ENCODE measurements at places on chromosomes 13 and 19.
A peak's percentile ranks its signal among the peaks of the same experiment; 100 is the strongest.

- DNase-seq = no peak
Observed at GRCh38 chr13:94234738-94235137, 244.7 kb downstream of the DCT start.

DNA sequence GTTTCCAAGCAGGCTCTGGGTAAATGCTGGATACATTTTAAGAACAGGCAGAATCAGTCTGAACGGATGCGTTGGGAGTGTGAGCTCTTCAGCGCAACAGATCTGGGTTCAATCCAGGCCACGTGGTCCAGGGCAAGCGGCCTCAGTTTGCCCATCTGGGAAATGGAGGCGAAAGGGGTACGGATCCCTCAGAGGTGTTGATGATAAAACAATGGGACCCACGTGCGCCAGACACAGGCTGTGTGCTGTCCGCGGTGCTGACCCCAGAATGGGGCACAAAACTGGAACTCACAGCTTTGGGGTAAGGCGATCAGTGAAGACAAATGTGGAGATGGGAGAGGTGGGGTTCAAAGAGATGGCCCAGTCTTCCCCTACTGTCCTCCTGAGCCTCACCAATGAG is 13.1 kb upstream of the PDE4C start:
- DNase-seq = no peak

GRCh38 chr19:33785795-33786194 is 10.9 kb upstream of the KCTD15 start:
- DNase-seq = no peak

GRCh38 chr13:79883216-79883615 is 402.3 kb downstream of the NDFIP2 start:
- no peak for DNase-seq

DNA sequence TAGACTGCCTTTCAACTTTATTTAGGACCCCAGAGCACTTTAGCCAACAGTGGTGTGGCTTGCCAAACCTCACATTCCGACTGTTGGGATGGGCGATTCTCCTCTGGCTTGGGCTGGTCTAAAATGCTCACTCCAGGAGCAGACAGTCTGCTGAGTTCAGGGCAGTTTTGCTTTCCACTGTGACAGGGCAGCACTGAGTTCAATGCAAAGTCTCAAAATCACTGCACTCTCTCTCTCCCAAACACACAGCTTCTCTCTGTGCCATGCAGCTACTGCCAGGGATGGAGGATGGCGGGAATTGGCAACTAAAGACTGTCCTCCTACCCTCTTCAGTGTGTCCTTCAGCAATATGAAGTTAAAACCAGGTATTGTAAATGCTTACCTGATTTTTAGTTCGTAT is 13.2 kb downstream of the NAPSA start:
- DNase-seq = no peak

DNA sequence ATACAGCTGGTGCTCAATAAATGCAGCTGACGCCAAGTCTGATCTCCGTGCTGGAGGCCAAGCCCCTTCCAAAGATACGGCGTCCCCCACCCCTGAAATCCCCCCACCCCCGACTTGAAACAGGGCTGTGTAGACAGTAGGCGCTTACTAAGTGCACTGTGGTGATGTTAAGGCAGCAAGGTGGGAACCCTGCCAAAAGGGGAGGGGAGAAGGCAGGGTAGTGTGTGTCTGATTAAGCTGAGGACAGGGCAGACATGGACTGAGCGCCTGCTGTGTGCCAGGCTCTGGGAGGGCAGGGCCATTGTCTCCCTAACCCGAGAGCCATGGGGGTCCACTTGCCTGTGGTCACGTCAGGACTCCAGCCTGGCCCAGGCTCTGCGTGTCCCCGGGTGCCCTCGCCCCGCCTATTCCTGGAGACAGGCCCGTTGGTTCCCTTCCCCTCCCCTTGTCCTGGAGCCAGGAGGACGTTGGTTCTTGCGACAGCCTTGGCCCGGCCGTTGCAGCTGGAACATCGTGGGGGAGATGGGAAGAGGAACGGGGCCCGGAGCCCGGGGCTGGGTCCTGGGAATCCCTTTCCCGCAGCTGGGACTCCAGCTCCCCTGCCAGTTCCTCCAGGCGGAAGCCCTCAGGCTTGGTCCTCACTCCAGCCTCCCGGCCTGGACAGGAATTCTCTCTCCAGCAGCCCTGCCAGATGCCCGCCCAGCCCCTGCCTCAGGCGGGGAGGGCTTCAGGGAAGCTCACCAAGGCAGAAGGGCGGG is 1.7 kb upstream of the ELANE start:
- DNase-seq = peak; percentile 49

GRCh38 chr13:40120781-40121180 is 465.3 kb downstream of the COG6 start:
- DNase-seq = no peak

DNA sequence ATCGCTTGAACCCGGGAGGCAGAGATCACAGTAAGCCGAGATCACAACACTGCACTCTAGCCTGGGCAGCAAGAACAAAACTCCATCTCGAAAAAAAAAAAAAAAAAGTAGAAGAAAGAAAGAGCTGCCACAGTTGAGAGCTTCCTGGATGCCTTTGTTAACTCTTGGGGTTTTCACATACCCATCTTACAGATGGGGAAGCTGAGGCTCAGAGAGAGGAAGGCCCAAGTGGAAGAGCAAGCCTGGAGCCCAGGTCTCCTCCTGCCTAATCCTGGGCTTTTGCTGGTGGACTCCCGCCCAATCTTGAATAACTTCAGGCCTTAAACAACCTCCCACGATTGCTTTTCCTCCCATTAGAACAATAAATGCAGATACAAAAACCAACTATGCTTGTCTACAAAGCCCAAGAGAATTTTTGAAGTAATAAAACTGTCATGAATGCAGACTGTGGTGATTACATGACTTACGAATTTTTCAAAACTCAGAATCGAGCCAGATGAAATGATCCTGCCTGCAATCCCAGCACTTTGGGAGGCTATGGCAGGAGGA is 41.7 kb downstream of the LTBP4 start:
- no peak for DNase-seq

DNA sequence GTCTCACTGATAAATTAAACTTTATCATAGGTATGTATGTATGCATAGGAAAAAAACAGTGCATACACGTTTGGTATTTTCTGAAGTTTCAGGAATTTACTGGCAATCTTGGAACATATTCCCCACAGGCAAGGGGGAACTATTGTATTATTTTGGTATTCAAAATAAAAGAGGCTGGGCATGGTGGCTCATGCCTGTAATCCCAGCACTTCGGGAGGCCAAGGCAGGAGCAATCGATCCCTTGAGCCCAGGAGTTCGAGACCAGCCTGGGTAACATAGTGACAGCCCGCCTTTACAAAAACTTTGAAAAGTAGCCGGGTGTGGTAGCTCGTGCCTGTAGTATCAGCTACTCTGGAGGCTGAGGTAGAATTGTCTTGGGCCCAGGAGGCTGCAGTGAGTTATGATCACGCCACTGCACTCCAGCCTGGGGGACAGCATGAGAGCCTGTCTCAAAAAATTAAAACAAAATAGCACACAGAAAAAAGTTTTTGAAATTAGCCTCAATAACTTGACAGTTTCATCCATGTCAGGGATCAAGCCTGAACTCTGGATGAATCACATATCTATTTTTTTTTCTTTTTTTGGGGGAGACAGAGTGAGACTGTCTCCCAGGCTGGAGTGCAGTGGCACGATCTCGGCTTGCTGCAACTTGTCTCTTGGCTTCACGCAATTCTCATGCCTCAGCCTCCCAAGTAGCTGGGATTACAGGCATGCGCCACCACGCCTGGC is 29.1 kb upstream of the HOMER3 start:
- DNase-seq = no peak

DNA sequence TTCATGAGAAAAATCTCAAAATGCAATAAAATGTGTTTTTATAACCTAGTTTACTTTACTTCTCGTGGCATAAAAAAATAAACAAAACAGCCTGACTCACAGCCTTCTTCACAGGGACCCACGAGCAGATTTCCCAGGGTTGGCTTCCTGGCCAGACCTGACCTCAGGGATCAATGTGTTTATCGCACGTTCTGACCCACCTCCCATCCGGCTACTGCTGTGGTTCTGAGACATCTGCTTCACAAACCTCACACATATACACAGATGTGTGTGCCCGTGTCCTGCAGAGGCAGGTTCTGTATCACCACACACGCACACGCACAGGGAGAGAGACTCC is 118.3 kb downstream of the COL4A2 start:
- DNase-seq = no peak

DNA sequence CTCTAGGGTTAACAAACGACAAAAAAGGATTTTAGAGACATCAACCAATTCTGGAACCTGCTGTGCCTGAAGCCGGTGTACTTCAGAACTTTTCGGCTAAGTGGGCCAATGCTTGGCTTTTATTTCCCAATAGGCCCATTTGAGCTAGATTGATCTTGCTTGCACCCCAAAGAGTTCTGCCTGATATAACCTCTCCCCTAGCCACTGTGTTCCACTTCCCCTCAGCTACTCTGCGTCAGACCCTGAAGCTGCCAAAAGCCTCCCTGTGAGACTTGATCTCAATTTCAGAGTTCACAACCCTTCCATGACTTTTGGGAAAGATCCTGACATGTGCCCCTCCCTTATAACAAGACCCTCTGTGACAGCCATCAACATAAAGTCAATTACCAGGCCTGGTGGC is 5.6 kb upstream of the SIGLEC14 start:
- DNase-seq = no peak

DNA sequence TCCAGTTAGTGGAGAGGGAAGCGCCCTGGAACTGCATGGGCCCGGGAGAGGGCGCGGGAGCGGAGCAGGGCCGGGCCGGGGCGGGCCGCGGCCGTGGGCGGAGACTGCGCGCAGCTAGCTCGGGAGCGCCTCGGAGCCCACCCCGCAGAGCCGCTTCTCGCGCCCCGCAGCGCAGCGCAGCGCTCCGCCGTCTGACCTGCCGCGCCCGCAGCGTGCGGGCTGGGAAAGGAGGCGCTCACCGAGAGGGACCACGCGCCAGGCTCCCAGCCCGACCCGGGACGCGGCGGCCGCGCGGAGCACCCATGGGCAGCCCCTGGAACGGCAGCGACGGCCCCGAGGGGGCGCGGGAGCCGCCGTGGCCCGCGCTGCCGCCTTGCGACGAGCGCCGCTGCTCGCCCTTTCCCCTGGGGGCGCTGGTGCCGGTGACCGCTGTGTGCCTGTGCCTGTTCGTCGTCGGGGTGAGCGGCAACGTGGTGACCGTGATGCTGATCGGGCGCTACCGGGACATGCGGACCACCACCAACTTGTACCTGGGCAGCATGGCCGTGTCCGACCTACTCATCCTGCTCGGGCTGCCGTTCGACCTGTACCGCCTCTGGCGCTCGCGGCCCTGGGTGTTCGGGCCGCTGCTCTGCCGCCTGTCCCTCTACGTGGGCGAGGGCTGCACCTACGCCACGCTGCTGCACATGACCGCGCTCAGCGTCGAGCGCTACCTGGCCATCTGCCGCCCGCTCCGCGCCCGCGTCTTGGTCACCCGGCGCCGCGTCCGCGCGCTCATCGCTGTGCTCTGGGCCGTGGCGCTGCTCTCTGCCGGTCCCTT is at the start of gene MLNR:
MLNR (plus strand) TSS at position 303 of the 820 bp plus-strand sequence; CDS start at position 303, 0 bp downstream.
- DNase-seq = no peak

- no peak for DNase-seq
Observed at GRCh38 chr19:34104557-34104956, 67.7 kb upstream of the LSM14A start.

GRCh38 chr19:47471733-47472457 is at the start of gene SLC8A2:
Gene SLC8A2 (minus strand): TSS chr19:47471893. CDS start chr19:47466403, 5,490 bp downstream.
- DNase-seq = peak; percentile 34

DNA sequence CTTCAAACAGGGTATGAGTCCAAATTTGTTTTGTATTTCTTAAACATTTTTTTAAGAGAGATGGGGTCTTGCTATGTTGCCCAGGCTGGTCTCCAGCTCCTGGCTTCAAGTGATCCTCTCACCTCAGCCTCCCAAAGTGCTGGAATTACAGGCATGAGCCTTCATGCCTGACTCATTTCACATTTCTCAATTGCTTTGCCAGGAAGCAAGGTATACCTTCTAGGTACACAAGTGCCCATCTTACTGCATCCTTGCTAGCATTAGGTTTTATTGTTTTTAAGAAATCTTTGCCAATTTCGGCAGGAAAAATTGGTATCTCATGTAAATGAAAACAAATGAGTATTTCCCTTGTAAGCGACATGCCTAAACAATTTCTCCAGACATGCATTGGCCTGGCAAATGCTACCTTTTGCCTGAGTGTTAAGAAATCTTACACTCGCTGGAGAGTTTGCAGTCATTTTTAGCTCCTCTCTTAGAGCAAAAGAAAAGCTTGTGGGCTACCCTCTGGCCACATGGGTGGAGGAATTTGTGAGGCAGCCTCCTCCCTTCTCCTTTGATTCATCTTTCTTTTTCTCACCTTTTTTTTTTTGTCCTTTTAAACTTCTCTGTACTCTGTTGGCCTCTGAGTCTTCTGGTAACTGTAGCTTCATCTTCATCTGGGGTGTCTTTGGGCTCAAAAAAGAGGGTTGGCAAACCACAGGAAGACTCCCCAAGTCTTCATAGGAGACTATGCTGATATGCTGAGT is 33.0 kb downstream of the ACTL9 start:
- no peak for DNase-seq

DNA sequence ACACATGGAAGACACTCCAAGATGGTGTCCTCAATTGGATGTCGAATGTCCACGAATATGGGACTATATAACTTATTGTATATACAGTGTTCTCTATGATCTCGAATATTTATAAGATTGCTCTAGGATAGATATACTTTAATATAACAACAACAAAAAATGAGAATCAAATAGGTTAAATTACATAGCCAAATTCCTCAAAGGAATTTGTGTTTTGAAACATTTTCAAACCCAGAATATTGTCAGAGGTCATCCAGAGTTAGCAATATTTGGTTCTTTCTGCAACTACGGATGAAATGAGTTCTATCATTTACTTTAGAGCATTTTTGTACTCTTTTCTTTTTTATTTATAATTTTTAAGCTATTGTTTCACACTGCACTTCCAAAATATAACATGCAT is 857.8 kb downstream of the GPC5 start:
- DNase-seq = no peak
